GM12892 (cell line): ENCODE measurements at places on chromosomes 7 and 10.

- no peak for DNase-seq
Observed at GRCh38 chr10:74078037-74078436, 72.6 kb downstream of the AP3M1 start.

DNA sequence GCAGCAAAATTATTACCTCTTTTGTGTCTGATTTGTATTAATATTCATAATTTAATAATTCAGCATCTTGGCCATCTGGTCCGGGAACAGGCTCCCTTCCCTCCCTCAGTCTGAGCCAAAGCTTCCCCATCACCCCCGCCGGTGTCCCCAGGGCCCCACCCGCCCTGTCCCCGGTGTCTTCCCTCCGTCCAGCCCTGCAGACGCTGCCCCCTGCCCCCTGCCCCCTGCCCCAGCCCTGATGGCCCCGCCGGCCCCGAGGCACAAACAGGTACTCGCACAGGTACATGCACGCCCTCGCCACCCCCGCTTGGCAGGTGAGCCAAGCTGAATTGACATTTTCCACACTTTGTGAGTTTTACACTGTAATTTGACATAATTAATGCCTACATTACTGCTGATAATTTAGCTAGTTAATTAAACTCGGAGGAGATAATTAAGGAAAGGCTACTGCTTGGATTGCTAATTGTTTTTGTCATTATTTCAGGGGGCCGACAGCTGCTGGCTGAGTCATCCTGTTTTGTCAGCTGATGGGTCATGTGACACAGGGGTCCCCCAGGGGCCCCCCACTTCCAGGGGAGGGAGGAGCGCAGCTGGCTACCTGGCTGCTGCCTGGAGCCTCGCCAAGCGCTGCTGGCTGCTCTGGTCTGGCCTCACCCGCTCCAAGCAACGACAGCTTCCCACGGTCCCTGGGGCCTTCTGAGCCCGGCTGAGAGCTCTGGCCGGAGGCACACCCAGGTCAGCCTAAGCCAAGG lies 36.6 kb downstream of the MICALL2 start:
- no peak for DNase-seq

- no peak for DNase-seq
Observed at GRCh38 chr7:140235114-140235513, 58.3 kb upstream of the KDM7A start.

DNA sequence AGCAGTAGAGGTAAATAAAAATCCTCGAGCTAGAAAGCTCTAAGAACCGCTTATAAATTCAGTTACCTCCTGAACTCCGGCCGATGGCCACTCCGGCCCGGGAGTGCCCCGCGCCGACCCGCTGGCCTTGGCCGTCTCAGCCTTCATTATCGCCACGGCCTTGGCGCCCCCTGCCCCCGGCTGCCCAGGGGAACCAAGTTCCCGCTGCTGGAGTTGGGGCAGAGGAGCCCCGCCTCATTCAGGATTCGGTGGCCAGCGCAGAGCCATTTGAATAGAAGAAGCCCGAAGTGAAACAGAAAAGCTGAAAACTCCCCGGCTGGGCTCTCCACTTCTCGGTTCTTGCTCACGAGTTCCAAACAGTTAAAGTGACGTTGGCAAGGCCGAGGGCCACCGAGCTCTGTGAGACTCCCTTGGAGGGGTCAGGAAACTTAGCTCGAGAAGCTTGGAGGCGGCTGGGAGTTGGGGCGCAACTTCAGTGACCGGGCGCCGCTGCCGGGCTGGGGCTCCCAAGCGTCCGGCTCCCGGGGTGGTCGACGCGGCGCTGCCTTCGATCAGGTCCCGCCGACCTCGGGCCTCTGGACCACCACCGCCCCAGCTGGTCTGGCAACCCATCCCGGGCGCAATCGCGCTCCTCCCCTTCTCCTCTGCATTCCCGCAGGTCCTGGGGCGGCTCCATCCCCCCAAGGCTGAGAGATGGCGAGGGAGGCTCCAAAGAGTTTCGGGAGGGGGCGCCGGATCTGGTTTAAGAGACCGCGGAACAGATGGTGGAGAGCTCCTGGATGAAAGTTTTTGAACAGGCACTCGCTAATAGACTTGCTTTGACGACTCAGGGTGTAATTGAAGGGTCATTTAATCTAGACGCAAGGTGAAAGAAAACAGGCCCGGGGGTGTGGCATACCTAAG lies 5.8 kb upstream of the FEZF1 start:
- DNase-seq, result no peak

- no peak for DNase-seq
Observed at GRCh38 chr7:120877701-120878100, 19.8 kb upstream of the TSPAN12 start.

DNA sequence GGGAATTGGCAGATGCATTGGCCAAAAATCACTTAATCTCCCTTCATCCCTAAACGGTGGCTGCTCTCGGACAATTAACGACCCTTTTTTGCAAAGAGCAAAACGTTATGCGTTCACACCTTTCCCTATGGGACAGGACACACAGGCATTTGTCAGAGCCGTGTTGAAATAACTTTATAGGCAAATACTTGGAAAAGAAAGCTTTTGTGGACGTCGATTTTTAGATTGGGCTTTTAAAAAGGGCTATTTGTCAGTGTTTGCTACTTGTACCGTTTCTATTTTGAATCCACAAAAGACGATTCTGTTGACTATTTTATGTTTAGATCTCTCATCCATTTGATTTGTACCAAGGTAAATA lies 245.6 kb downstream of the SLC25A13 start:
- no peak for DNase-seq

GRCh38 chr10:57294698-57295097 lies 933.6 kb upstream of the ZWINT start:
- no peak for DNase-seq

DNA sequence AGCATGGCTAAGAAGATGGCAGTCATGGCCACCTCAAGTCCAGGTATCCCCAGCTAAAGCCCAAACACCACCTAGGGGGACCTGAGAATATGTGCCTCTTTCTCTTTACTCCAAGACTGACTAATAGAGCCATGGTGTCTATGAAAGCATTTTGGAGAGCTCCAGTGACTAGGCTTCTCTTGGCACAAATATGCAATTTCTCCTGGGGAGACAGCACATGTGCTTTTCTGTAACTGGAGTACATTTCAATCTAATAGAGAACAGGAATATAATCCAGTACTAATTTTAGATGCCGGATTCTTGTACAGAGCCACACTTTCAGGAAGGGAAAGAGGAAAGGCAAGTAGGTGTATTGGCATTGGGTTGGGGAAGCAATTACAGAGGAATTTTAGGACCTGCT lies 260.1 kb downstream of the BMPER start:
- no peak for DNase-seq

DNA sequence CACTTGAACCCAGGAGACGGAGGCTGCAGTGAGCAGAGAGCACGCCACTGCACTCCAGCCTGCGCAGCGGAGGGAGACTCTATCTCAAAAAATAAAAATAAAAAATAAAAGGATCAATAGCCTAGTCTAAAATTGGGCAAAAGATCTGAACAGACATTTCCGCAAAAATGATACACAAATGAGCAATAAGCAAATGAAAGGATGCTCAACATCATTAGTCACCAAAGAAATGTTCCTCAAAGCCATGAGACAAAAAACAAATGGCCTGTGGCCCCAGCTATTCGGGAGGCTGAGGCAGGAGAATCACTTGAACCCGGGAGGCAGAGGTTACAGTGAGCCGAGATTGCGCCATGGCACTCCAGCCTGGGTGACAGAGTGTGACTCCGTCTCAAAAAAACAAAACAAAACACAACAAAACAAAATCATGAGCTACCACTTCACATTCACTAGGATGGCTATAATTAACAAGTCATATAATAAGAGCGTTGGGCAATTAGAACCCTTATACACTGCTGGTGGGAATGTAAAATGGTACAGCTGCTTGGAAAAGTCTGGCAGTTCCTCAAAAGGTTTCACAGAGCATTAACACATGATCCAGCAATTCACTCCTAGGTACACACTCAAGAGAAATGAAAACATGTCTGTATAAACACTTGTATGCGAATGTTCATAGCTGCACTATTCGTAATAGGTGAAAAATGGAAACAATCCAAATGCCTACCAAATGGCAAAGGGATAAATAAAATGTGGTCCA lies 3.1 kb downstream of the DAGLB start:
- no peak for DNase-seq

GRCh38 chr10:118045158-118045836 lies 1.4 kb downstream of the RAB11FIP2 start:
- DNase-seq, result no peak
